ENCODE measurements at places on chromosomes 16 and 17.
A peak's percentile ranks its signal among the peaks of the same experiment; 100 is the strongest.

DNA sequence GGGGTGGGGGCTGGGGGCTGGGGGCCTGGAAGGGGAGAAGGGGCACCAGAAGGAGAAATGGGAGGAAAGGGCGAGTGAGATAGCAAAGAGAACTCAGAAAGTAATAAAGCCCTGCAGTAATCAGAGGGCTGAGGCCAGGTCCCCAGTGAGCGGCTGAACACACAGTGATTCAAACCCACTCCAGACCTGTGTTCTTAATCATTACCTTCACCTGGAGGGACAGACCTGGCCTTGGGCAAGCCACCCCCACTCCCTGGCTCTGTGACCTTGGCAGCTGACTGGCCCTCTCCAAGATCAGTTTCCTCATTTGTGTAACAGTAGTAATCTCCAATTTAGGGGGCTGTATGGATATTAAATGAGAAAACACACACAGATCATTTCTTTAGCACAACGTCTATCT is 150.4 kb downstream of the WWOX start:
- no peak for DNase-seq

DNA sequence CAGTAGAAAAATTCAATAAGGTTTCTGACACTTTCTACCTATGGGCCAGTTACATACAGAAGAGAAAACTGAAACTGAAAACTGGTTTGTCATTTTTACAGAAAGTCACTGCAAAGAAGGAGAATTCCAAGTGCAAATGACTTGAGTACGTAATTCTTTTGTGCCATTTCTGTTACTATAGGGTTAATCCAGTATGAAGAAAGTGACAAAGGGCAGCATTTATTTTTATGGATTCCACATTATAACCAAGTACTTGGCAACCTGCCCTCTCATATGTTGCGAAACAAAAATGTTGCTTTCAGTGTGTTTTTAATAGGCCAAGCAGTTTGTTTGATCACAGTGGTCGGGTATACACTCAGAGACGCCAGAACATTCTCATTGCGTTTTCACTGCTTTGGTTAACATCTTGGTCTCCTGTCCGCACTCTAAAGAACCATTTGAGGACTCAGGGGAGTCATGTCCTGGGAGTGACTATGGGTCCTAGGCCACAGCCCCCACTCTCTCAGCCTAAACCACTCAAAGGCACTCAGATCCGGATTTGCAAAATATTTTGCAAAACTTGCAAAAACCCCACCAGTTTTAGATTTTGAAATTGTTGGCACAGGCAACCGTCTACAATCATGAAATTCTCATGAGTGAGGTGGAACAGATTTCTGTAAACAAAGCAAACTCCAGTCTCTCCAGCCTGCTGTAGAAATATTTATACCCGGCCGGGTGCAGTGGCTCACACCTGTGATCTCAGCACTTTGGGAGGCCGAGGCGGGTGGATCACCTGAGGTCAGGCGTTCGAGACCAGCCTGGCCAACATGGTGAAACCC is 15.4 kb upstream of the HELZ start:
- DNase-seq: no peak

- no peak for DNase-seq
These were observed 165.7 kb upstream of the CDH8 start for GRCh38 chr16:62201911-62202310.

GRCh38 chr17:78343543-78344201 is 16.2 kb downstream of the SOCS3 start:
- DNase-seq: no peak

GRCh38 chr16:81987706-81988105 is 23.6 kb downstream of the SDR42E1 start:
- no peak for DNase-seq

GRCh38 chr17:3474212-3474611 is 1.6 kb upstream of the ASPA start:
- DNase-seq: no peak

DNA sequence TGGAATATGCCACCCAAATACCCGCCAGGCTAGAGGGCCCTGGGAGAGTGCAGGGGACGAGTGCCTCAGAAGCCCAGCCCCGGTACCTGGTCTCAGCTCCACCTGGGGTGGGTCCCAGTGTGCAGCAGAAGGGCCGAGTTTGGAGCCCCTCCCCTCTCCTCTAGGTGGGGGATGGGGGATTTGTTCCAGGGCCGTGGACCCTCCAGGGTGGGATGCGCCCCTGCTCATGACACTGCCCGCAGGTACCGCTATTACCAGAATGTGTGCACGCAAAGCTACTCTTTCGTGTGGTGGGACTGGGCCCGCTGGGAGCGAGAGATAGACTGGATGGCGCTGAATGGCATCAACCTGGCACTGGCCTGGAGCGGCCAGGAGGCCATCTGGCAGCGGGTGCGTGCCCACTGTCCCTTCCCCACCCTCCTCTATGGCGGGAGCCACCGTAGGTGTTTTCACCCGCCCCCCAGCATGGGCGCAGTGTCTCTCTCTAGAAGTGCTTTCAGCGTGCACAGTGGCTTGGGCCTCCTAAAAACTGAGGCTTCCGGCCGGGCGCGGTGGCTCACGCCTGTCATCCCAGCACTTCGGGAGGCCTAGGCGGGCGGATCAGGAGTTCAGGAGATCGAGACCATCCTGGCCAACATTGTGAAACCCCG is 1.2 kb downstream of the NAGLU start:
- DNase-seq: no peak

GRCh38 chr17:37813751-37814150 is 68.9 kb upstream of the HNF1B start:
- DNase-seq: peak; percentile 89

DNA sequence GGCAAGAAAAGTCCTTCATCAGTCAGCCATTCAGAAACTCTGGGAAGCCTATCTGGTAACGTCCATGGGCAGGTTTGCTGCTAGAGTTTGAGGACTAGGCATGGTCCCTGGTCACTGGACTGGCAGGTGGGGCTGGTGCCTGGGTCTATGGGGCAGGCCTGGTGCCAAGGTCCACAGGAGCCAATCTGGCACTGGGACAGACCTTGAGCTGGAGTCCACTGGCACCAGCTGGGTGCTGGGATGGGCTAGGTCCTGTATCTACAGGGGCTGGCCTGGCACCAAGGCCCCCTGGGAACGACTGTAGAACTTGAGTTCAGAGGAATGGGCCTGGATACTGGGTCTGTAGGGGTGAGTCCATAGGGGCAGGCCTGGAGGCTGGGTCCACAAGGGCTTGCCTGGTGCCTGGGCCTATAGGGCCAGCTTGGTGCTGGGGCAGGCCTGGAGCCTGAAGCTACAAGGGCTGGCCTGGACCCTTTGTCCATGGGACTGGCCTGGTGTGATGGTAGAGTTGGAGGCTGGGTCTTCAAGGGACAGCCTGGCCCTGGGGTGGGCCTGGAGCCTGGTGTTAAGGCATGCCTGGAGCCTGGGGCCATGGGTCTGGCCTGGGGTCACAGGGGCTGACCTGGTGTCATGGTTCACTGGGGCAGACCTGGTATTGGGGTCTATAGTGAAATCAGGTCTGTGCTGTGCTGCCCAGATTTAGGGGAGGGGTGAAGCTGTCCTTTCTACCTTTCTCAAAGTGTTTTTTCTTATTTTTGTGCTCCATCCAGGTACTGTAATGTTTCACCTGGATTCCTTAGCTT is 30.5 kb upstream of the NKD1 start:
- DNase-seq: no peak

GRCh38 chr17:76775021-76775600 is 37.2 kb downstream of the MFSD11 start:
- DNase-seq: no peak

DNA sequence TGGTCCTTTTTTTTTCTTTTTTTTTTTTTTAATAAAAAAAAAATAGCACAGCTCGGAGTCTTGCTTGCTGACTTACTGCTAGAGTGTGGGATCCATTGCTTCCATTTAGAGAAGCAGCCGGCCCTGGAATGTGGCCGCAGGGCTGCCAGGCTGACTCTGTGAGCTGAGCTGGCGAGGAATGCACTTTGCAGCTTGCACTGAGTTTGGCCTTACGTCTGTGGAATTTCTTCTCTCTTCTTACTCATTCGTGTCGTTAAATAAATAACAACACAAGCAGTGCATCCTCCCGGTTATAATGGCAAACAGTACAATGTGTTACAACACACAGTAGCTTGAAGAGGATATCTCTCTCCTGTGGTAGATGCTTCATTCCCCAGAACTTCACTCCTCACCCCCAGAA is 69.2 kb downstream of the PRKCB start:
- peak; percentile 7 for DNase-seq

DNA sequence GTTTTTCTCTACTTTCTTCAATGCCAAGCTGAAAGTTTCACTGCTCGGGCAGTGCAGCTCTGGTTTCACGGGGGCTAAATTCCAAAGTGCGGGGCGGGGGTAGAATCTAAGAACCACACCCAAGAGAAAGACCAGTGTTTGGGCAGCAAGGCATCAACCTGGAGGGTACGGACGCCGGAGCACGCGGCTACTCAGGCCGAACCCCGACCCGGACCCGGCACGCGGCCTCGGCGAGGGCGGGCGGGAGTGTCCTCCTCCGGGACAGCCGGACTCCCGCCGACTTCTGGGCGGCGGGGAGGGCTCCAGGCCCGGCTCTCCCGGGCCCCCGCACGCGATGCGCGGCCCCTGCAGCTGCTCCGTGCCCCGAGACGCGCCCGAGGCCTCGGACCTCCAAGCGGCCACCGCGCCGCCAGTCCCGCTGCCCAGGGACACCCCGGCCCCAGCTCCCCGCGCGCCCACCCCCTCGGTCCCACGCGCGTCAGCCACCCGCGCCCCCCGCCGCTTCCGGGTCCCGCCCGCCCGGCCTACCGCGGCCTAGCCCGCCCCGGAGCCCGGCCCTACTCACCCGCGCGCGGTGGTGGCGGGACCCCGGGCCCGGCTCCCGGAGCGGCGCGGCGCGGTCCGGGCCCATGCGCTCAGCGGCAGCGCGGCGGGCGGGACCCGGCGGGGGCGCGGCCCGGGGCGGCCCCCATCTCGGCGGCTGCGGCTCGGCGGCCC is 561 bp downstream of the AXIN1 start:
- peak; percentile 48 for DNase-seq

DNA sequence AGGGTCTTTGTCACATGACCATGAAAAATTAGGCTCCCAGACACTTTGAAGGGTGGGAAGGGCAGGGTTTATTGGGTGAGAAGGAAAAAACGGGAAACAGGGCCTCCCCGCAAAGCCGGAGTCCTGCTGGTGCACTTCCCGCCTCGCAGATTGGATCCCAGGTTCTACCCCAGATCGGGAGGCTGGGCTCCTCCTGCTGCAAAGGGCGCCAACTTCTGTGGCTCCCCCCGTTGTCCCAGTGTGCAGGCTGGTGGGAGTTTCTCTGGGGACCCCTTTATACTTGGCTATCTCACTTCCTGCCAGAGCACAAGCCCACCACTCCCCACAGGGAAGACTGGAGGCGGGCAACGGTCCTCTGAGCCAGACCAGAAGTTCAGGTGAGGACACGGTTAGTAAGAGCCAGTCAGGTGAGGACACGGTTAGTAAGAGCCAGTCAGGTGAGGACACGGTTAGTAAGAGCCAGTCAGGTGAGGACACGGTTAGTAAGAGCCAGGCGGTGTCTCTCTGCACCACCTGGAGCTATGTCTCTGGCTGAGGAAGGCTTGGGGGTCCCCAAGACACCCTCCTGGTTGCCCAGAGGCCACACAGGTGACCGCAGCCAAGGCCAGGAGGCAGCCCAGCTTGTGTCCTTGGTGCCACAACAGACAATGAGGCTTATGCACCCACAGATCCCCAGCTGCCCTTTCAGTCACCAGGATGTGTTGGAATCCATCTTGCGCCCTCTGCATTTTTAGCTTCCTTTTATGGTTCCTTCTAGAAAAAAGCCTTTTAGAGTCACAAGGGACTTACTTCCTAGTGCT is 48.1 kb upstream of the CHMP6 start:
- no peak for DNase-seq

DNA sequence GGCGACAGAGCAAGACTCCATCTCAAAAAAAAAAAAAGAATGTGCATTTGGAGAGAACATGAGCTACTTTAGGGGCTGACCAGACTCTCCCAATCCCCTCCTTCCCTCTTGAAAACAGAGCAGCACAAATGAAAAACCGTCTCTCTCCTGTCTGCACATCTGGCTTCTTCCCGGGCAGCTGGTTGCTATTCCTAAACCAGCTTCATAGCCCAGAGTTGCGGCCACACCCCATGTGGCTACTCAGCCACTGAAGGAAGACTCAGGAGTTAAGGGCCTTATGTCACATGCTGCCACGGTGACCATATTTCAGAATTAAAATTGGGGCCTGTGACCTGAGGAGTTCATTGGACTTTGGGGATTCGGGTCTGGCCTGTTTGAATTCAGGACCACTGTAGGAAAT is 48.3 kb downstream of the KATNIP start:
- no peak for DNase-seq

DNA sequence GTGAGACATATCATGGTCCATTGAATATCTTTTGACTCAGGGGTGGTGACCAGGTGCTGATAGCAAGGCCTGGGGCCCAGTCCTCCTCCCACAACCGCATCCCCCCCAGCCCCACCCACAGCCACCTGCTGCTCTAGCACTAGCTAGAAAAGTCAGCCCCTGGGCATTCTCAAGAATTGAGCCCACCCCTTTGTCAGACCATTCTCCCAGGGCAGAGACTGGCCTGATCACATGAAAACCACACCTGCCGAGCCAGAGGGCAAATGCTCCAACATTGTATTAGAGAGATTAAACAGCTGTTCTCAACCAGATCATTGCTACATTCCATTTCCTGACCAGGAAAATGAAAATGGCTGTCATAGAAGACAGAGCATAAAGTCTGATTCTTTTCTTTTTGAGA is 62.4 kb downstream of the RAB11FIP4 start:
- no peak for DNase-seq

DNA sequence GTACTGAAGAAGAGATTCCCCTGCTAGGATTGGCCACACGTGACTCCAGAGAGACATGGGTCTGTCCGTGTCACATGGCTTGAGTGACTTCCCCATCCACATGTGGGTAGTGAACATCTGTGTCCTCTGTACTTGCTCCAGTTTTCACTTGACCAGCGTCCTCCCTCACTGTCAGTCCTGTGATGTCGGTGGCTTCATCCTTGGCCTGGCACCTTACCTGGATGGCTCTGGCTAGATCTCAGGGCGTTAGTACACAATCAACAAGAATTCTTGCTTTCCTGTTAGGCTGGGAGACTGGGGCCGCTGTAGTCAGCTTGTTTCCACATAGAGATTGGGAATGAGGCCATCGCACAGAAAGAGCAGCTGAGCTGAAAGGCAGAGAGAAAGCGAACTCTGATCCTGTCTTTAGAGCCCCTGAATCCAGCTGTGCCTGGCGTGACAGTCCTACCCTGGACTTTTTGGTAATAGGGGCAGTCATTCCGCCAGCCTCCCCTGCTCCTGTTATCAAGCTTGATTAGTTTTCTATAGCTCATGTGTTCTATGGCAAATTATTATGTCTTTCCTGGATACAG is 227.3 kb downstream of the SNX29 start:
- no peak for DNase-seq

DNA sequence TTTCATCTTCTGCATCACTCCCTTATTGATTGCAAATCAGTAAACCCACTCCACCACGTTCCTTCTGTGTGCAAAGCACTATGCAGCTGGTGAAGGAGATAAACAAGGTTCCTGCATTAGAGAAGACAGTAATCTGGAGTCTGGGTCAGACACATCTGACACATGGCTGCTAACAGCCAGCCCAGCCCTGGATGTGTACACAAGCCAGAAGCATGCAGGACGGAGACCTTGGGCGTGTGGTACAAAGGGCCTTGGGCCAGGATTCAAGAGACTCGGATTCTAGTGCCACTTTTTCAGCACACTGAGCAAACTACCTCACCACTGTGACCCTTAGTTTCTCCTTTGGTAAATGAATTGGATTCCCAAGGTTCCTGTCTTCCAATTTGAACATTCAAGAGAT is 86.6 kb upstream of the DNAH9 start:
- DNase-seq: no peak
